ENCODE measurements at places on chromosomes 3 and 15. TPM values are rescaled to one million over a fixed set of nuclear protein-coding genes. Genes with fewer than 3 reads are reported as not detected.

The GAP43 gene
- 1.2 TPM for polyA plus RNA-seq

DNA sequence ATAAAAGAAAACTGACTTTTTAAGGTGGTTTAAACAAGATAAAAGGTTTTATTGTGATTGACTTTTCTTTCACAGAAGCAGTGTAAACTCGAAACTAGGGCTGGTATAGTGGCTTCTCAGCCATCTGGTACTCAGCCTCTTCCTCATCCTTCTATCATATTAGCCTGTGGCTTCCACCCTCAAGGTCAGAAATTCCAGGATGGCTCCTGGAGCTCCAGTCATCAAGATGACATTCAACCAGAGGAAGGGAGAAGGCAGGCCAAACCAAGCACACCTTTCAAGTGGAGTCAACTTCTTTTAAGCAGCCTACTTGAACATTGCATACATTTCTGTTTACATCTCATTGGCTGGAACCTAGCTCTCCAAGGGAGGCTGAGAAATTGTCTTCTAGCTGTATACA is 1.3 kb upstream of the MESD start:
- no peak for DNase-seq

- DNase-seq: no peak
Measured at GRCh38 chr15:67179411-67179995, 75.0 kb downstream of the AAGAB start.

DNA sequence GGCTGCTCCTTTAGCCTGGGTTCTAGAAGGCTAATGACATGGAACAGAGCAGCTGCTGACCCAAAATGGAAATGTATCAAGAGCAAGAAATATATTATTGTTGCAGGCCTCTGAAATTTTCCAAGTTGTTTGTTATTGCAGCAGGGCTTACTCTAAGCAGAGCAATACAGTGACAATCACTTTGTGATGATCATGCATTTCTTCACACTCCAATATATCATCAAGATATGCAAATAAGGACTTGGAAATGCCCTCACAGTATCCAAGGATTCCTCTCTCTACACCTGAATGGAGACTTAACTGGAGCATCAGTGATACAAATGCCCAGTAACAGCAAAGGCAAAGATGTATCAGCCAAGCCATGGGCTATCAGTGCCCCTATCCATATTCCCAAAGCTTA is 89.6 kb downstream of the PDZRN3 start:
- no peak for DNase-seq

GRCh38 chr15:70251246-70251990 is 153.7 kb upstream of the TLE3 start:
- no peak for DNase-seq

- no peak for DNase-seq
Measured at GRCh38 chr3:181382656-181383055, 329.1 kb upstream of the SOX2 start.

DNA sequence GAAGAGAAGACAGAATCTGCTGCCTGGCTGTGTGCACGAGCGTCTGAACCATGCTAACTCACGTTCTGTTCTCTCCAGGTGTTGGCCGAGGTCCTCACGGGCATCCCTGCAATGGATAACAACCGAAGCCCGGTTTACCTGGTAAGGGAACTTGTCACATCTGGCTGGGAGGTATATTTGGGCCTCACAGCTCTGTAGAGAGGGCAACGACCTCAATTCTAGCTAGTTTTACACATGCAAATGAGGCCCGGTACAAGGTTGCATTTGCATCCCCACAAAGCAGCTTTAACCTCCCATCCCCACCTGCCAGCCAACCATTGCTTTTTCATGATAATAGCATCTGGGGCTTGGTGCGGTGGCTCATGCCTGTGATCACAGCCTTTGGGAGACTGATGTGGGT is 22.0 kb upstream of the TATDN2 start:
- no peak for DNase-seq

The STRA6 gene
- polyA plus RNA-seq: 0.12 TPM

GRCh38 chr15:24862726-24863521 is 91.9 kb upstream of the SNRPN start:
- no peak for DNase-seq

GRCh38 chr3:114624047-114624445 is 330.2 kb downstream of the TIGIT start:
- DNase-seq: peak; percentile 41

DNA sequence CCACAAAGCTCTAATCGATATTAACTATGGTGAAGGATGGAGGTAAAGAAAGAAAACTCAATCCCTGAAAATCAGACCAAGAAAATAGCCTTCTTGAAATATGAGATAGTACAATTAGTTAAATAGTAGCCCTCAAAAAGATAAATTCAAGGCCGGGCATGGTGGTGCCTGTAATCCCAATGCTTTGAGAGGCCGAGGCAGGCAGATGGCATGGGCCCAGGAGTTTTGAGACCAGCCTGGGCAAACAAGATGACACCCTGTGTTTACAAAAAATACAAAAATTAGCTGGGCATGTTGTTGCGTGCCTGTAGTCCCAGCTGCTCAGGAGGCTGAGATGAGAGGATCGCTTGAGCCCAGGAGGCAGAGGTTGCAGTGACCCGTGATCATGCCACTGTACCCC is 31.6 kb upstream of the CEP152 start:
- no peak for DNase-seq

DNA sequence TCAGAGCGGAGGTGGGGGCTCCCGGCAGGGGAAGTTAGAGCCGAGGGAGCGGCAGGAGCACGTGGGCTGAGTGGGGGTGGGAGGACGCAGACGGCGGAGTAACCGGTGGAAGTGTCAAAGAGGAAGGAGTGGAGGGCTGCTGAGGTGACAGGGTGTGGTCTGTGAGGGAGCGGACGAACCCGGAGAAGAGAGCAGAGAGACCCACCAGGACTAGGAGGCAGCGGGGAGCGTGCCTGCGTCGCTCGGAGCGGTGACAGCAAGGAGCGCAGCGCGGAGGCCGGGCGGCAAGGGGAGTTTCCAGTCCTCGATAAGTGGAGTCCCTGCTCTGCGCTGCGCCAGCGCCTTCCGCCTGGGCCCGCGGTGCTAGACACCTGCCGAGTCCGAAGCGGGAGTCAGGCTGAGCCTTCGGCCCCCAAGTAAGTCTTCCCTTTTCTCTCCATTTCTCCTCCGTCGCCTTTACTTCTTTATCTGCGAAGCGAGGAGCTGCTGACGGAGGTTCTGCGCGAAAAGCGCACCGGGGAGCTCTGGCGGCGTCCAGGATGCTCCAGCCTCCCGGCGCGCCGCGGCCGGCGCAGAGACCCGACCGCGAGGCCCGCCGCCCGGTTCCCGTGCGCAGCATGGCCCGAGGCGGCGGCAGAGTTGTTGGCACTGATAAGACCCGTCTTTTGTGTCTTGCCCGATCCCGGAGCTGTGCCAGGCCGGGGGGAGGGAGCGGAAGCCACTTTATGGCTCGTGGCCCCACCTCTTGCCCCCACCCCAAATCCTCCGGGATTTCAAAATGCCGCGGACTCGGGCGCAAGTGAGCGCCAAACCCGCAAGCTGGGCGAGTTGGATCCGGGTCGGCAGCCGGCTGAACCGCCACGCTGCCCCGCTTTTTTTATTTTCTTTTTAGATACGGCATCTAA is 533.0 kb upstream of the SEMA6D start:
- no peak for DNase-seq

- no peak for DNase-seq
Measured at GRCh38 chr3:106086636-106087035, 217.8 kb upstream of the CBLB start.

- no peak for DNase-seq
Measured at GRCh38 chr3:23756206-23756840, 49.4 kb upstream of the UBE2E1 start.

The FBXO40 gene
- not detected for polyA plus RNA-seq

- no peak for DNase-seq
Measured at GRCh38 chr3:172271386-172271976, 176.8 kb downstream of the GHSR start.

GRCh38 chr3:64410226-64410625 is 185.0 kb upstream of the PRICKLE2 start:
- no peak for DNase-seq

The GRAMD2A gene
- 0.32 TPM for polyA plus RNA-seq

All from AG04450 (cell line).